ENCODE measurements at places on chromosomes 3 and 15.

- DNase-seq: no peak
Measured at GRCh38 chr3:52303811-52304210, 12.3 kb upstream of the DNAH1 start.

- DNase-seq: no peak
Measured at GRCh38 chr15:33330931-33331330, 20.2 kb downstream of the RYR3 start.

- no peak for DNase-seq
Measured at GRCh38 chr15:41105348-41106334, 10.4 kb downstream of the INO80 start.

GRCh38 chr15:45399381-45400212, 21.3 kb upstream of the GATM start:
- peak; percentile 74 for DNase-seq

DNA sequence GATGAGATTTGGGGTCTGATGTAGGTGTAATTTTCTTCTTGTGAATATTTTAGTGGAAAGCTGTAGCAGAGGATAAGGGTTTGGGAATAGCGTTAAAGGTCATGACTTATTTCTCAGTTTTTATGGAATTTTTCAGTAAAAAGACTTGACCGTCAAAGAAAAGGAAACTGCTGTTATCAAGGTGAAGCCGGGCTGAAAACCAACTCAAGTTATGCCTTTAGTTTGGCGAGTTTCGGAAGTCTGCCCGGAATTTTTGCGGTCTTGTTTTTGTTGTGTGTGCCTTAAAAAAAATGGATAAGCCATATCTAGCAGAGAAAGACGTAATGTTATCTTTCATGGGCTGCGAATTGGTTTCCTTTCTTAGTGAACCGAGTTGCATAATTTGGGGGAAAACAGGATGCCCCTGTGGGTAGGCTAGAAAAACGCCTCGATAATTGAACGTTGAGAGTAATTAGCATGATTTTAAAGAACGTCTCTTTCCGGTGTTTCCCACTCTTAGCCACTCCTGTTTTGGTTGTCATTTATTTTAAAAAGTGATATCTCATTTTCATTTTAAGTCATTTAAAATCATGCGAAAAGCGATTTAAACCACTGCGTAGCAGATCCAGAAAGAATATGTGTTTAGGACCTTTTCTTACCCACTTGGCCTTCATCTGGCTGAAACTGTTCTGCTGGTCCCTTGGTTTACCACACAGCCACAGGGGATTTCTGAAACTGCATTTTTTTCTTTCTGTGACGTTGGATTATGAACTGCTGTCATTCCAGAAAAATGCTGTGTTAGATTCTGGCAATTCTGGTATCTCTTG, 1.1 kb downstream of the NFKBIZ start:
- peak; percentile 73 for DNase-seq

GRCh38 chr3:143060906-143061305, 58.7 kb upstream of the CHST2 start:
- no peak for DNase-seq

DNA sequence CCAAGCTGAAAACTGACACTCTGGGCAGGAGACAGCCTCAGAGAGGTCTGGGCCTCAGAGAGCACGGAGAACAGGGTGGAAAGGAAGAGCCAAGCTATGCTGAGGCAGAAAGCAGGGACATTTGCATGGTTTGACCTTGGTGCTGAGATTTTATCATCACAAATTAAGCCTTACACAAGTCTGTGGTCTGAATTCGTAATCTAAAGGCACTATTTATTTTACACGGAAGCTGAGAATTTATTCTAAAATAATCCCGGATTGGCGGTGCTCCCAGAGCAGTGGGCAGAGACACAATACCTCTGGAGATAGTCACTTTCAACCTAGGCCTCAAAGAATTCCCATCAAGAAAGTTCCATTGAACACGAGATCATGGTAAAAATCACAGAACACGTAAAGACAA, 47.5 kb downstream of the CFAP92 start:
- no peak for DNase-seq
